ENCODE measurements at places on chromosomes 6 and 20.
A peak's percentile ranks its signal among the peaks of the same experiment; 100 is the strongest.

- DNase-seq = no peak
Measured at GRCh38 chr6:112470376-112470775, 123.2 kb downstream of the RFPL4B start.

GRCh38 chr20:48532028-48532427 lies 295.8 kb downstream of the PREX1 start:
- no peak for DNase-seq

DNA sequence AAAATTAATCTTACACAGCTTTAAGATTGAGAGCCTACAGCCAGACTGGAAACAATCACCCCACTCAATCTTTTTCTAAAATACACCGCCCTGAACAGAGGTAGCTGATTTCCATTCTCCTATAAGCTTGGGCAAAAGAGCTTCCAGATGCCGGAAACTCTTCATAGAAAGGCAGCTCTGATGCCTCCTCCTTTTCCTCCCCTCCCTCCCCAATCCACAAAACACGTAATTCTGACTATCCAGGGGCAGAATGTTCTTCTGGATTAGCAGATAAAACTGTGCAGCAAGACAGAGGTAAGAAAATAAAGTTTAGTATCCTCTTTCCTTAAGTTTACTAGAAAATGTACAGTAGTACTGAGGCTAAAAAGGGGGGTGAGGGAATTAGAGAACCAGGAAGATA lies 15.8 kb downstream of the ADNP start:
- DNase-seq = no peak

GRCh38 chr6:150600301-150601017 lies 774 bp downstream of the PLEKHG1 start:
- peak; percentile 87 for DNase-seq

- no peak for DNase-seq
Measured at GRCh38 chr20:16236589-16237241, 336.5 kb downstream of the KIF16B start.

DNA sequence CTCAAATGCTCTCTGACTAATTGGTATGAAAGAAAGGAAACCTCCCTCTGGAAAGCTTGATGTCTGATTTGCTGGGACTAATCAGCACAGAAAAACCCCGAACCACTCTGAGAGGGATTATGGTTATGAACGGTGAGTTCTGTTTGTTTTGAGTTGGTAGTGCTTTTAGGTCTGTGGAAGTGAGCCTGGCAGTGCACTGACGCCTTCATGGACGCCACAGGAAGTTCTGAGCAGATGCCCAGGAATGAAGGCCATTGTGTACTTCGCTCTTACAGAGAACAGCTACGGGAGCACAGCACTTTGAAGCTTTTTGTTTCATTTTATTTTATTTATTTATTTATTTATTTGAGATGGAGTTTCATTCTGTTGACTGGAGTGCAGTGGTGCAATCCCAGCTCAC lies 754.1 kb downstream of the QKI start:
- no peak for DNase-seq

- no peak for DNase-seq
Measured at GRCh38 chr20:47720636-47721427, 64.4 kb downstream of the SULF2 start.

DNA sequence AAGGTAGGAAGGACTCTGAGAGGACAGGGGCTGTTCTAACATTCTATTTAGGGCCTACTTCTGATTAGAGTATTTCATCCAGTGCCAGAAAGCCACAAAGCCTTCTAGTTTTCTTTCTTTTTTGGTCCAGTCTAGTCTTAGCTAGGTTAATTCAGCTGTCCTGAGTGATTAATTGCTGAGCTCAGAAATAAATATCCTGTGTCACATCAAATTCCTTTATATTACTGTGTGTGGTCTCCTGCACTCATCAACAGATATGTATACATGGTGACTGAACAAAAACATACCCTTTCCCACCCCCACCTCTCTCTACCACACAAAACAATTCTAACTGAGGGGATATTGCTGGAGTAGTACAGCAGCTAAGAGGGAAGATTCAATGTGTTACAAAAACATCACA lies 601.5 kb upstream of the NRSN1 start:
- DNase-seq = no peak

DNA sequence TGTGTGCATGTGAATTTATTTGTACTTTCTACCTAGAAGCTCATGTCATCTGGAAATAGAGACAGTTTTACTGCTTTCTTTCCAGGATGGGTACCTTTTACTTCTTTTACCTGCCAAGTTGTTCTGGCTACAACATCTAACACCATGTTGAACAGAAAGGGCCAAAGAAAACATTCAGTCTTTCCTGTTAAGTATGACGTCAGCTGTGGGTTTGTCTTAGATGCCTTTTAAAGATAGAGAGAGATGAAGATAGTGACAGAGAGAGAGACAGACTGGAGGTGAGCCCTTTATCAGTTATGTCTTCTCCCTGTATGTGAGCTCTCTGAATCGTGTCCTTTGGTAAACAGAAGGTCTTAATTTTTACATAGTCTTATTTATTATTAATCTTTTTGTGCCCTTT lies 3.4 kb upstream of the DACT2 start:
- DNase-seq = no peak

DNA sequence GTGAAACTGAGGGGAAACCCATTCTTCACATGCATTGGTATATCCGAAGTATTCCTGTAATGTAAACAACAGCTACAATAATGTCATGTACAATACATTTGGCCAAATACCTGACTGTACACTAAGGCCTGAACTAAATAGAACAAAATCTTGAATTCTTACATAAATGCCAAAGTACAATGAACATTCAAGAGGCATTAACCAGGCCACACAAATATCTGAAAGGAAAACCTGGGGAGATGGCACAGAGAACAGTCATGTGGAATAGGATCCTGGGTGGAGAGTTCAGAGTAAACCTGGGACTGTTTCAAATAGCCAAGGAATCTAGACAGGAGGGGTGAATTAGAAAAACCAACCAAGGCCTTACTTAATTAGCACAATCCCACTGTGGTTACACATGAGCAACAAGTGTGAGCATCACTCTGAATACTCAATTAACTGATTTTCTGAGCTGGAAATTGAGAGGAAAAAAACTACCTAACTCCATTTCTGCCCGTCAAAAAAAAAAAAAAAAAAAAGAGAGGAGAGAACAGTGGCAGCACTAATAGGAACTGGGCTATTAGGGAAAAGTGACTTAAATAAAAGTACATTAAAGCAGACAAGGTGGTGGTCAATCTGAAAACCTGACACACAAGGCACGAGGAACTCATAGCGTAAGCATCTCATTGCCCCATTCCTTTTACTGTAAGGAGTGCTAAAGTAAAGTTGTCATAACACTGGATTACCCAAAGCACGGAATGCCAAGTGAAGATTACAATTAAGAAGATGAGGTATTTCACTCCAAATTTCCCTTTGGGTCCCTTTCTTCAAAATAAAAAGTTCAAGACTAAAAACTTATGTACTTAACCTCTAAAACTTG lies 10.9 kb downstream of the SNX5 start:
- DNase-seq = no peak

DNA sequence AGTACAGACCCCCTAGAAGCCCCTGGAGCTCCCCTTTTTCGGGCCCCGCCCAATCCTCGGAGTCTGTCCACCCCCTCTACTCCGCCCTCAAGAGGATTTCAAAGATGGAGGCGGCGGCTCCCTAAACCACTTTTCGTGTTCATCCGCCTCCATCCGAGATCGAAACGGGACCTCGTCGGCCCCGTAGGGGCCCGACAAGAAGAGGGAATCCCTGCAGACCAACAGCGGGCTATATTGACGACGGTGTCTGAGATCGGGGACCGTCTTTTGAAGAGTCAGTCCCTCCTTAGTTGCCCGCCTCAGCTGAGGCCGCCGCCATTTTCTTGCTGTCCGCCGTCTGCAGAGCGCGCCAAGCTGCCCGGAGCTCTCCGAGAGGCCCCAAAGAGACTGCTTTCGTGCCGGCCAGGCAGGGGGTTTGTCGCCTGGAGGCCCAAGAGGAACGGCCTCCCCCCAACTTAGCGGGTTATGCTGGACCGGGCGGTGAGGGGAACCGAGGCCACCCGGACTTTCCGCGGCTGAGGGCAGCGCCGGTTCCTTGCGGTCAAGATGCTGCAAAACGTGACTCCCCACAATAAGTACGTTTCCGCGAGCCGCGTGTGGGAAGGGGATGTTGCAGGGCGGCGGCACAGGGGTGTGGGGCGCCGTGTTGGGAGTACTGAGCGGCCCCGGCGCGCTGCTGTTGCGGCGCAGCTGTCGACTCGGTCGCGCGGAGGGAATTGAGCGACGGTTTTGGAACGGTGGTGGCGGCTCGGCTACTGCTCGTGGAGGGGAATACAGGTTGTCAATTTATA lies 4.2 kb downstream of the BRD2 start:
- peak; percentile 75 for DNase-seq

DNA sequence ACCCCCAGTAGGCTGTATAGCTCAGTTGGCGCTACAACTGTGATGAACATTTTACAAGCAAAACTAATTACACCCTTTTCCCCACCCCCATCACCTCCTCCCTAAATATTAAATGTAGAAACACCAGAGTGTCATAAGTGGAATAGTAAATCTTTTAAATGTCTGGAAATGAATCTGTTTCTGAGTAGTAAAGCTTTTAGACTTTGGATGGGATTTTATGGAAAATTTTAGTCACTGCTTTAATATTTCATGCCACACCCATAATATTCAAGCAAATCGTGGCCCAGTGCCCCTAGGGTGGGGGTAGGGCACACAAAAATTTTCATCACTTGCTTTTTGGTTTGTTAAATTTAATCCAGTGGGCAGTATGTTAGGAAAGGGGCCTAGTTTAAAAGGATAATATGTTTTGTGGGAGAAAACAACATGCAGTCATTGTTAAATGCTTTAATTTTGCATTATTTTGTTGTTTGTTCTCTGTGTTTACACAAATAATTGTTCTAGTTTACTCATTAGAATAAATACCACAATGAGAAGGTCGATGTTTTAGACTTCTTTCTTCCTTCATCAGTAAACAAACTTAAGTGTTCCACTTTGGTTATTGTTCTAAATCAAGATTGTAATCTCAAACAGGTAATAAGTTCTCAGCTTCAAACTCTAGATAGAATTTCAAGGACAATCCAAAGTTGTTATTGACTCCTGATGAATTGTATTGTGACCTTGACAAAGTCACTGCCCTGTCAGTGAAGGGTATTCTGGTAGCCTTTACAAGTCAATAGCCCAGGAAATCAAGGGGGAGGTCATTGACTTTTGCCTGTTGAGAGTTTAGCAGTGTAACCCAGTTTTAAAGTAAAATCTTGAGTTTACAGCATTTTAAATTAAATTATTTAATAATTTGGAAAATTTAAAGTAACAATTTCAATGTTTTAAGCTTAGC lies 79.2 kb downstream of the CBFA2T2 start:
- no peak for DNase-seq

DNA sequence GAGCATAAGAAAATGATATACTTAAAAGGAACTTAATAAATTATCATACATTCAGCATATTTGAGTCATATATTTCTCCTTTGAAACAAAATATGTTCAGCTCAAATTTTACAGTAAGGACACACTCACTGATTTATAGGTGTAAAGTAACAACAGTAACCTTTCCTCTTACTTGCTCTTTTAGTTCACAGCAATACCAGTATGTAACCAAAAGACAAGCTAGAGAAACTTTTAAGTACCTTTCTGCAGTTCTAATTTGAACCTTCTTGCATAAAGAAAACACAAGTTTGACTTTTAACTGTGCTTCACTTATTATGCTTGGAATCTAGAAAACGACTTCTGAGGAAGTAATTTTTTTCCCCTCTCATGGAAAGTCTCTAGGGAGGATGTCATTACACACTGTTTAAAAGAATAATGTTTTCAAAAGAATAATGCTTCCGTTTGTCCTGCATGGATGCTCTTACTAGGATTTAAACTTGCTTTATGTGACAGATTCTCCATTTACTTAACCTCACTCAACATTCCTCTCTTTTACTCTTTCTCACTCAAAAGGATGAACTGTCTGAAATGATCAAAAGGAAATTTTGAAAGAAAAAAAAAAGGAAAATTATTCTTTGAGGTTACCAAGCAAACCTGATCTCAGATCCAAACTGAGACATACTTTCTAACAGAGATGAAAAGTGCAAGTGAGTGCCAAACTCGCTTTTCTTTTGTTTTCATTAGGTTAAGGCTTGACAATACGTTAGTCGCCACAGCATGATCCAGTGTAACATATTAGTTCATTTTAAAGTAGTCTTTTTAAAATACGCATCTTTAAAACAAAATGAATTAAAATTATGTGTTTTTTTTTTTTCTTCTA lies 22.4 kb upstream of the CALHM6 start:
- no peak for DNase-seq

DNA sequence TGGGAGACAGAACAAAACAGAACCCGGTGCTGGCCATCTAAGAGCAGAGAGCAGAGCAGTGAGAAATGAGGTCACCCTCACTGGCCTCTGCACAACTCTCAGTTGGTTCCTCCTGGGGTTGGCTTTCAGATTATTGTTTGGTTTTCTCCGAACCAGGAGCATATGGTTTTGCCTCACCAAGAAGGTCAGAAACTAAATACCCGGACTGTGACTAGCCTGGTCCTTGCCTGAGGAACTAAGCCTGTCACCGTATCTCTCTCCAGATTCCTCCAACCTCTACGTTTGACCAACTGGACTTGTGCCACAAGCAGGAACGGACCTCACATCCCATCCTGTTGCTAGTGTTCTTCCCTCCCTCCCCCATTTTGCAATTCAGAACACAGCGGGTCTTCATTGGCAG lies 450.4 kb upstream of the JARID2 start:
- no peak for DNase-seq

Data from GM13977 (cell line).